ENCODE measurements at places on chromosomes 13 and 19. TPM values are rescaled to one million over a fixed set of nuclear protein-coding genes. Genes with fewer than 3 reads are reported as not detected.

The PPFIA3 gene
- 5.1 TPM for polyA plus RNA-seq

DNA sequence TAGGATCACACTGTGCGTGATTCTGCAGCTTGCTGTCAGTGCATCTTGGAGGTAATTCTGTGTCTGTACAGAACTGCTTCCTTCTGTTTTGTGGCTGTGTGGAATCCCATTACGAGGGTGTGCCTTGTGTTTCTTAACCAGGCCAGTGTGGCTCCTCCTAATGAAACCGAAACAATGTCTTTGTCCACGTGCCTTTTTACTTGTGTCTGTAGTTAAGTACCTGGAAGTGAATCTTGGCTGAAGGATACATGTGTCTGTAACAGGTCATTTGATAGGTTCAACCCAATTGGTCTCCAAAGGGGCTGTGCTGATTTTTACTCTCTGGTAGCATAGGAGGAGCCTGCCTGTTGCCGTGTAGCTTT lies 13.1 kb downstream of the NOP53 start:
- no peak for DNase-seq

- DNase-seq = no peak
These were observed 506.6 kb downstream of the PCDH9 start for GRCh38 chr13:66723576-66723975.

GRCh38 chr19:5844456-5845433 lies 5.2 kb upstream of the FUT6 start:
- DNase-seq = no peak

The FCAR gene
- polyA plus RNA-seq = 0.46 TPM

The CYP2A13 gene
- polyA plus RNA-seq = not detected

- no peak for DNase-seq
These were observed 23.8 kb upstream of the ASF1B start for GRCh38 chr19:14160017-14160703.

- DNase-seq = no peak
These were observed 37.3 kb upstream of the C13orf42 start for GRCh38 chr13:51148223-51148951.

The ZNF506 gene
- polyA plus RNA-seq = 16.8 TPM

GRCh38 chr13:44969551-44970484 lies 19.5 kb downstream of the NUFIP1 start:
- DNase-seq = peak; percentile 68

DNA sequence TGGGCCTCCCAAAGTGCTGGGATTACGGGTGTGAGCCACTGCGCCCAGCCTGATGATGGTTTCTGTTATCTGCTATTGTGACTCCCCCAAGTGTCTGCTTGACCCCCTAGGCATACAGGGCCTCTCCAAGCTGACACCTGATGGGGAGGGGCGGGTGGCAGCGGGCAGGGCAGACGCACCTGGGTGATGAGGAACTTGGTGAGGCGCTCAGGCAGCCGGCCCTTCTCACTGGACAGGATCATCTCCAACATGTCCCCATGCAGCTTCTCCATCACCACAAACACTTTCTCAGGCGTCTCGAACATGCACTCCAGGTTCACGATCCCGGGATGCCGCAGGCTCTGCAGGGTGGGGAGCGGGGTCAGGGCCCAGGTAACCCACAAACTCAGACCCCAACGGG lies 27.6 kb downstream of the PRKD2 start:
- no peak for DNase-seq

- no peak for DNase-seq
These were observed 377.0 kb downstream of the ITGBL1 start for GRCh38 chr13:101829484-101829883.

DNA sequence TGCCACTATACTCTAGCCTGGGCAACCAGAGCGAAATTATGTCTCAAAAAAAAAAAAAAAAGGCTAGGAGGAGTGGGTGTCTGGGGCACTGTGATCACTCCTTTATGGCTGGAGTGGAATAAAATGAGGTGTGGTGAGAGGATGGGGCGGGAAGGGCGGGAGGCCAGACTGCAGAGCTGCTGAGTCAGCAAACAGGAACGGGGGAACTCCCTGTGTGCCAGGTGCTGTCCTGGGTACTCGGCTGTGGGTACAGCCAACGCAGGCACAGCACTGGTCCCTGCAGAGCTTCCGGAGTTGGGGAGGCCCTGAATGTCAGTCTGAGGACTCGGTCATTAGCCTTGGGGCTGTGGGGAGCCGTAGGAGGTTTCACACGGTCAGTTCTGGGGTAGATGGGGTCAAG lies 5.7 kb downstream of the PRPF31 start:
- DNase-seq = no peak

The DKKL1 gene
- 1.3 TPM for polyA plus RNA-seq

The KLK4 gene
- not detected for polyA plus RNA-seq

DNA sequence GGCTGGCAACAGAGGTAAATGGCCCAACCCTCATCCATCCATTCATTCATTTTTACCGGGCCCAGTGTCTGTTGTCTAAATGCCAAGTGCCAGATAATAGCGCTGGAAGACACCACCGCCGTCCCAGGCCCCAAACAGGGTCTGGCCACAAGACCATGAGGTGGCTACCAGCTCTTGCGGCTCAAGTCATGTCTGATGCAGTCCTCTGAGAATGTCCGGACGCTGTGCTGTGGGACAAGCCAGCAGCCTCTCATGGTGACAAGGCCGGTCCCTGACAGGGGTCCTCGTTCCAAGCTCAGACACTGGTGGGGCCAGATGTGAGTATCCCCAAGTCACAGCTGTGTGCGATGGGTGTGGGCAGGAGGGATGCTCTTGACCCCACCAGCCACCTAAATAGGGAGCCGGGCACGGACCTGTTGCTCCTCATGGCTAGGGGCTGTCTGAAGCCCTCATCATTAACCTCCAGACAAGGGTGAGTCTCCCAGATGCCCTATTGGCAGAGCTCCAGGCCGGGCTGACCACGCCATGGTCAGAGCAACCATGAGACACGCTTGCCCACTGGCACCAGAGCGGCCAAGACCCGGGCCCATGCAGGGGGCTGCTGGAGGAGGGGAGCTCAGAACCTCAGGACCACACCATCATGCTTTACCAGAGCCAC lies 58.4 kb downstream of the MLLT1 start:
- DNase-seq = no peak

DNA sequence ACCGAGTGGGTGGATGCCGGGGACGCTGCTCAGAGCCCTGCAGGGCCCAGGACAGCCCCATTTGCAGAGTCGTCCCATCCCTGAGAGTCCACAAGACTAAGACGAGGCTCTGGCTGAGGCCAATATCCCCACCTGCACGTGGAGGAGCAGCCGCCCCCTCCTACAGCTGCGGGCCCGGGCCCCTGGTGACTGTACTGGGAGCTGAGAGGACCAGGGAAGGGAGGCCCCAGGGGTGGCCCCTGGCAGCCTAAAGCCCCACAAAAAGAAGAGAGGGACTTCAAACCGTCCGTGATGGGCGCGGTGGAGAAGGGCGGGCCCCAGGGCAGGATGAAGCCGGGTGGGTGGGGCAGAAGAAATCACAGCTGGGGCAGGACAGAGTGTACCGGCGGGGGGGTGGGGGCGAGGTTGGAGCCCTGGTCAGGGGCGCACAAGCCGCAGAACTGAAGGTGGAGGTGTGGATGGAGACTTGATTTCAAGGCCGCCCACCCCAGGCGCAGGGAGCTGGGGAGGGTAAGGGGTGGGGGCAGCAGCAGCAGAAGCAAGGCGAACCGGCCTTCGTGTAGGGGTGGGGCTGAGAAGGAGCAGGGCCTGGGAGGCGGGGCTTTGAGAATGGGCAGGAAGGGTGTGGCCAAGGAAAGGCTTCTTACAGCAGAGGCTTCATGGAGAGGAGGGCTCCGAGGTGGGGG lies 12.9 kb downstream of the CFD start:
- no peak for DNase-seq

- DNase-seq = no peak
These were observed 2.1 kb upstream of the CDX2 start for GRCh38 chr13:27971236-27971645.

The AMH gene
- 3.0 TPM for polyA plus RNA-seq

DNA sequence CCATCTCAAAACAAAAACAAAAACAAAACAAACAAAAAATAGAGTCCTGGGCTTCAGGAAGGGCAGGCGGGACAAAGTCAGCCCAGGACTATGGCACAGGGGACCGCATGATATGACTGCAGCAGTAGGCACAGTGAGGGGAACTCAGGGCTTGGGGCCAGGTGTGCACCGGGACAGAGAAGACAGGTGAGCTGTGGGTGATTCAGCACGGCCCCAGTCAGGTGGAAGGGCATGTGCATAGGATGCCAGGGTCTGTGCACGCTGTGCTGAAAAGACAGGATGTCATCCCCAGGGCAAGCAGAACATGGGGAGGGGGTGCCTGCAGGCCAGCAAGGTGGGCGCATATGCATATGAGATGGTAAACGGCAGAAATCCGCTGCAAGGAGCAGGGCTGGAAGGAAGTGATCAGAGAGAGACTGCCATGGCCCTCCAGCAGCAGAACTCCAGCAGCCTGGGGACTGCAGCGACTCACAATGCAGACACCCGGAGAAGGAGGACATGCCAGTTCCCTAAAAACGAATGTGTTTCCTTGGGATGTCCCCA lies 15.0 kb downstream of the EPS15L1 start:
- DNase-seq = no peak

GRCh38 chr19:1162404-1163282 lies 11.4 kb downstream of the SBNO2 start:
- DNase-seq = no peak

The CD22 gene
- polyA plus RNA-seq = 0.83 TPM

The SULT2A1 gene
- polyA plus RNA-seq = not detected

- peak; percentile 94 for DNase-seq
These were observed 803 bp upstream of the TIMM44 start for GRCh38 chr19:7944177-7944761.

The SIGLEC10 gene
- 0.97 TPM for polyA plus RNA-seq

DNA sequence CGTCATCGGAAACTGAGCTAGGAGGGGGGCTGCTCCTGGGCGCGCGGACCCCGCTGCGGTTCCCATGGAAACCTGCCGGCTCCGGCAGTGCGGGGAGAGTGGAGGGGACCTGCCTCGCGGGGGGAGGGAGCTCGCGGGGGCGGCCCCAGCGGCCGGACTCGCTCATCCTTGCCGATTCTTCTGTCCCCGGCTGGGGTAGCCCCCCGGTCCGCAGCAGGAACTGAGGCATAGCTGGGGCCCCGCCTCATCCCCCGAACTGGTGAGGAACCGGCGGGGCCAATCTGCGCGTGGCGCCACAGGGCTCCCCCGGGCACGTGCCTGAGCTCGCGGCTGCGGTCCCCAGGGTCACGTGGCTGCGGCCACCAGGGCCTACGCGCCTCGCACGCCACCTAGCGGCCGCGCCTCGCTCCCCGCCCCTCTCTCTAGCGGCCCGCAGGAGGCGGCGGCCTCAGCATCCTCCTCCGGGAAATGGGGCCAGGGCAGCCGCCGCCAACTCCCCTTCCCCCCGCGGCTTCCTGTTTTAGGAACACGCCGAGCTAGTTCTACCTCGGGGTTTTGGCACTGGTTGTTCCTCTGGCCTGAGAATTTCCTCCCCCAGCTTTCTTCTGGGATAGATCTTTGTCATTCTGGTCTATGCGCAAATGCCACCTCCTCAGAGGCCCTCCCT lies 1.7 kb upstream of the ELAVL3 start:
- peak; percentile 80 for DNase-seq

DNA sequence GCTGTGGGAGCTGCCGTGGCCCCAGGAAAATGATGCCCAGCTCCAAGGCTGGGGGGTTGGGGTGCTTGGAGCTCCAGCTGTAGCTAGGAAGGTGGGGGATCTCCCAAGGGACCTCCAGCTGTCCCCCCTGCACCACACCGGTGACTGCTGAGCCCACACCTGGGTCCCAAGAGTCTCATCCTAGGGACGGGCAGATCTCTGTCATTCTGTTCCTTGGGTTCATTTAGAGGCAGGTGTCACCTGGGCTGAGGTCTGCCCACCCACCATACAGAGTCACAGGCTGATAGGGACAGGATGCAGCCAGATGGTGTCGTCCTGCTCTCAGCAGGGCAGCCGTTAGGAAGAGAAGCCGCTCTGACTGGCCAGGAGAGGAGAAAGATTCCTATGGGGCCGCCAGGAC lies 5.3 kb downstream of the F2RL3 start:
- no peak for DNase-seq

The GJB6 gene
- polyA plus RNA-seq = not detected

DNA sequence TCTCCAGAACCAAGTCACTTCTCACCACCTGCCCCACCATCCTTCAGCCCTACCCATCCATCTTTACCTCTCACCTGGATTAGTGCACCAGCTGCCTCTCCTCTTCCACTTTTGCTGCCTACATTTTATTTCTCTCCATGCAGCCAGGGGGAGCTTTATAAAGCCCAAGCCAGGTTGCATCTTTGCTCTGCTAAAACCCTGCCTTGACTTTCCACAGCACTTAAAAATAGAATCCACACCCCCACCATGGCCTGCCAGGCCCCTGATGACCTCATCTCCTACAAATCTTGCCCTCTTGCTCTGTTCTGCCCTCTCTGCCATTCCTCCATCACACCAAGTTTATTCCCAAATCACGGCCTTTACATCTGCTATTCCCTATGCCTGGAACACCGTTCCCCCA lies 1.8 kb downstream of the HOOK2 start:
- no peak for DNase-seq

The NXNL1 gene
- not detected for polyA plus RNA-seq

DNA sequence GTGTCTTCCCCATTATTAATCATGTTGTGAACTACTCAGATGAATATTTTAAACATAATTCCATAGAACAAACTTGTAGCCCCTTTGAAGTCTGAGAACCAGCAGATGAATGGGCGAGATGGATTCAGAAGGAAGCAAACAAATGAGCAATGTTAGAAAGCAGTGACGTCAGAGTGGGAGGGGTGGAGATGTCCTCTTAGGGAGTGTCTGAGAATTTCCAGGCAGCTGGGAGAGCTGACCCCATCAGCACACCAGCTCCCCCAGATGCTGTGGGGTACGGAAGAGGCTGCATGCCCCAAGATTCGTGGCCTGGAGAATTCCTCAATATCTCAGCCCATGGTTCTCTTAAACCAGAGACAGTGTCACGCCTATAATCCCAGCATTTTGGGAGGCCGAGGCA lies 68.6 kb downstream of the DPF1 start:
- no peak for DNase-seq

The CBLC gene
- not detected for polyA plus RNA-seq

The TLE2 gene
- 22.1 TPM for polyA plus RNA-seq

The METTL21C gene
- 44.9 TPM for polyA plus RNA-seq

GRCh38 chr13:43852923-43853404 lies 26.6 kb downstream of the CCDC122 start:
- DNase-seq = no peak

DNA sequence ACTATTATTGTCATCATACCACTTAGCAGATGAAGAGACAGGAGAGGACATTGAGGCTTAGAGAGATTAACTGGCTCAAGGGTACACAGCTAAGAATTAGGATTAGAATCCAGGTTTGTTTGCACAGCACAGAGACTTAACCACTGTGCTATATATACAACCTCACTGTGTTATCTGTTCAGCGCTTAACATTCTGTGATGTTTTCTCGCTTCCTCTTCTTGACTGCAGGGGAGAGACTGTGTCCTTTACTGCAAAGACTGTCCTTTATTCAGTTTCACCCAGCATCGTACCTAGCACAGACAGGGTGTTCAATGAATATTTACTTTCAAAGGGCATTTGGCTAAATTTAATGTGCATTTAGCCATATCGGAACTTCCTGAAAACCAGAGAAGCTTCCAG lies 54.9 kb upstream of the PCDH8 start:
- DNase-seq = no peak

All from muscle of back (tissue), 13 donors.